Posterior cingulate gyrus (tissue), 11 donors: ENCODE measurements at places on chromosomes 13 and 19.
A peak's percentile ranks its signal among the peaks of the same experiment; 100 is the strongest.

GRCh38 chr19:42352301-42353259, 27.1 kb downstream of the MEGF8 start:
- peak; percentile 67 for DNase-seq

- peak; percentile 71 for DNase-seq
Measured at GRCh38 chr13:26222520-26223046, 469 bp upstream of the RNF6 start.

DNA sequence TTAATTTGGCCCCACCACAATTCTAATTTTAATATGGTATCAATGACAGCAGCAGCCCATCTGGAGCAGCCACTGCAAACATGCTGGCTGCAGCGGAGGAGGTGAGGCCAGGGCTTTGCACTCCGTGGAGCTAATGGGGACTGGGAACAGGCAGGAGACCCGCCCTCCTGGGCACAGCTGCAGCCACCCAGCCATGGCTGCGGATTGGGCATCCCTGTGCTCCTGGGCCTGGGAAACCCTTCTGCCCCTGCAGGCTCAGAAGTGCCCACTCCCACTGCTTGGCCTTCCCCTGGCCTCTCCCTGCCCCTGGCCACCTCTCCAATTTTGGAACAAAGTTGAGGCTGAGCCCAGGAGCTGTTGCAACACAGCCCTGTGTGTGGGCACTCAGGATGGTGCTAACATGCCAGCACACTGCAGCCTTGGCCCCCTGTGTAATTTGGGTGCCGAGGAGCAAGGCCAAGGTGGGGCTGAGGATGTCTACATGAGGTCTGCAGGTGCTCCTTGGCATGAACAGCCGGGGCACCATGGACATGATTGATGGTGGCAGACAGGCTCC, 123.6 kb downstream of the PCDH9 start:
- no peak for DNase-seq

DNA sequence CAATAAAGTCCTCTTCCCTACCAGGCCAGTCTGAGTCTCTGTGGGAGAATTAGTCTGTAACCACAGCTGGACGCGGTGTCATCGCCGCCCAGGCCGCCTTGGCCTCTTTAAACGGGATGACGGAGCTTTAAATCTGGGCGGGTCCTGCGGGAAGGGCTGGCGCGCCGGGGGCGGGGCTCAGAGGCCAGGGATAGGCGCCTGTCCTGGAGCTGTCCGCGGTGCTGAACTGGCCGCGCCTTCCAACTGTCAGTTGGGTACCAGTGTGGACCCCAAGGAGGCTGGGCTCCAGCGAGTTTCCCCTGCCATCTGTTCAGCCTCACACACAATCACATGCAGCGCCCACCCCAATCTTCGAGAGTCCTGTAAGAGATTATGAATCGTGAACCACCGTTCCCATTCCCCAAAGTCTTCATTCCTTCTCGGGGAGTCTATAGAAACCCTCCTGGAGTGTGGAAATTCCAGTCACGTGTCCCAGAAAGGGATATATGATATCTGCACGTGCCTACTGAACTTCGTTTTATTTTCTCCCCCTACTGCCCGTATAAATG, 11.5 kb downstream of the APLP1 start:
- DNase-seq, result peak; percentile 80

DNA sequence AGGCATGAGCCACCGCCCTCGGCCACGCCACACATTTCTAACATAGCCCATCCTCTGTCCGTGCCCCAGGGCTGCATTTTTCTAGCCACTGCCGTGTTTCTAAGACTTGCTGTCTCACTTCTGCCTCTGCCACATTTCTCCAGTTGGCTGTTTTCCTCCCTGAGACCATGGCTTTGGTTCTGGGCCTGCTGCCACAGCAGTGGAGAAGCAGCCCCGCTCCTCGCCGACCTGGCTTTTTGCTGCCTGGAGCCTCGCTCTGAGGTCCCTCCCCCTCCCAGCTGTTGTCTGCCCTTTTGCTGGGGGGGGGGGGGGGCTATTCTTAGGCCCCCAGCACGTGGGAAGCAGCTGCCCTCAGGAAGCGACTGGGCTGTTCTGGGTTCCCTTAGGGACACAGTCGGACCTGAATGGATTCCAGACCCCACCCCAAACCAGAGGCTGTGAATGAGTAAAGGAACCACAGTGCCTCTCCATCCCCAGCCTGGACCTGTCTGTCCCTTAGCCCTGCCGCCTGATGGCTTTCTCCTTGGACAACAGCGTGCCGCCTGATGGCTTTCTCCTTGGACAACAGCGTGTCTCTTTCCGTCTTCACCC, 3.3 kb downstream of the GYS1 start:
- DNase-seq, result no peak

DNA sequence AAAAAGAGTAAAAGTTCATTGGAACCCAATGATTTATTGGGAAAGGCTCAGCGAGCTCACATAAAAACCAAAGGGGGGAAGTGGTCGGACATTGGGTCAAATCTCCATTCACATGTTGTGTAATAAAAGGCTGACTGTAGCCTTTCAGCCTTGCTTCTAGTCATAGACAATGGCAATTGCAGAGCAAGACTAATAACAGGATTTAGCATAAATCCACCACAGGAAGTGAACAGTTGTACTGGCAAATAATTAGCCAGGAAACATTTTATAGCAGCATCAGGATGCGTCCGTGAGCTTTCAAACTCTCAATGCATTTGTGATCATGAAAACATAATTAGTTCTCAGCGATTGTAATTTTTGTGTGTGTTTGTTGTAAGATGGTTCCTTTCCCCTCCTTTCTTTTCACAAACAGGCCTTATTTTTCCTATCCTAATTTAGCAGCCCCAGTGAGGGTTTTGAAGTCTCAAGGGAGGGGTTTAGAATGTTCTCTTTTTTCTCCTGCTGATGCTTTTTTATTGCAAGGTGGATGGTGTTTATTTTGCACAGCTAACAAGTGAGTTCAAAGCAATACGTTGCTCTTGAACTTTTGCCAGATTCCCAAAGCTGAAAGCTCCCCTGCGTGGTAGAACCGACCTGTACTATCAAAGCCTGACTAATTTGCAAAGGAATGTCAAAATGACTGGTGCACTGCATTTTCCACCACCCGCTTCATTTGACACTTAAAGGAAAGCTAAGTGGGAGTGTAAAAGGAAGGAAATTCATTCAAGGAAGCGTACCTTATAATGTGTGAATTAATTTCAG, 105.6 kb downstream of the SPRY2 start:
- DNase-seq, result no peak

DNA sequence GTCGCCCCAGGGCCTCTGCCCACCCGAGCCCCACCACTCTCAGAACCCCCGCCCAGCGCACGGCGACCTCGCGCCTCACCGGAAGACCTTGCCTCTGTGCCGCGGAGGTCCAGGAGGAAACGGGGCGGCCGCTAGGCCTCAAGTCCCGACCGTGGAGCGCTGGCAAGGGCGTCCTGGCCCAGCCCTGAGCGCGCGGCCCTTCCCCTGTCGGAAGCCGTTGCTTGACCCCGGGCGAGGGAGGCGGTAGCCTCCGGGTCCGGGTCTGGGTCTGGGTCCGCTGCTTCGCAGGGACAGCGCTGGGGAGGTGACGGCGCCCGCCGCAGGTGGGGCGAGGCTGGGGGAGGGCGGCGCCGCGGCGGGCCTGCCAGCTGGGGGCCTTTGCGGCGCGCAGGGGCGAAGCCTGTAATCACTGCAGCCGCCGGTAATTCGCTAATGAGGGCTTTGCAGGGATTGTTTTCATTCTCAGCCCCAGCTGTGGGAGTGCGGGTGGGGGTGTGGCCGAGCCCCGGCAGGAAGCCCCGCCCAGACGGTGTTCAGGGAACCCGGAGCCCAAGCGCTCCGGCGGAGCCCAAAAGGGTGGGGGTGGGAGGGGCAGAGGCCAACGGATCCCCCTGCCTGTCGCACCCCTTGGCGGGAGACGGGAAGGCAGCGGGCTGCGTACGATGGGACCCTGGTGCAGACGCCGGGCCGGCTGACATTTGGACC, 8.6 kb downstream of the C19orf25 start:
- no peak for DNase-seq

DNA sequence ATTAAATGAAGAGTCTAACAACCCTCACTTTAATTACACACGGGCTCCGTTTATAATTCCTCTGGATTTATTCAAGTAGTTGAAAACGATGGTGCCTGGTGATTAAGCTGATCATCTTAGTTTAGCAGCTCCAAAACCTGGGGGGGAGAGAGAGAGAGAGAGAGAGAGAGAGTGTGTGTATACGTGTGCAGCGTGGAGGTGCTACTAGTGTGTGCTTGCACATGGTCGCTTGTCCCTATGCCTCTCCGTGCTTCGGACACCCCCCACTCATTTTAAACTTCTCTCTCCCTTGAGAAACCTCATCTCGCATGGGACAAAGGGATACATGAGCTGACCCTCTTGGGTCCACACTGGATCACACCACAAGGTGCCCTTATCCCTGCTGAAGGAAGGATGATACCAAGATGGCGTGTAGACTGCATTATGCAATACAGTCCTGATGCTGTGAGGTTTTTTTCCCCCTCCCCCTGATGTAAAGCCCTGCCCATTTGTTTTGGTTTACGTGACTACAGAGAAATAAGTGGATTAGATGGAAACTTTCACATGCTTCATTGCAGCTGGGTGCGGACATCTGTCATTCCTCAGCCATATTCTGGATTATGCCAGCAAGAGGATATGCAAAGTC, 320.8 kb downstream of the ZNF536 start:
- no peak for DNase-seq

DNA sequence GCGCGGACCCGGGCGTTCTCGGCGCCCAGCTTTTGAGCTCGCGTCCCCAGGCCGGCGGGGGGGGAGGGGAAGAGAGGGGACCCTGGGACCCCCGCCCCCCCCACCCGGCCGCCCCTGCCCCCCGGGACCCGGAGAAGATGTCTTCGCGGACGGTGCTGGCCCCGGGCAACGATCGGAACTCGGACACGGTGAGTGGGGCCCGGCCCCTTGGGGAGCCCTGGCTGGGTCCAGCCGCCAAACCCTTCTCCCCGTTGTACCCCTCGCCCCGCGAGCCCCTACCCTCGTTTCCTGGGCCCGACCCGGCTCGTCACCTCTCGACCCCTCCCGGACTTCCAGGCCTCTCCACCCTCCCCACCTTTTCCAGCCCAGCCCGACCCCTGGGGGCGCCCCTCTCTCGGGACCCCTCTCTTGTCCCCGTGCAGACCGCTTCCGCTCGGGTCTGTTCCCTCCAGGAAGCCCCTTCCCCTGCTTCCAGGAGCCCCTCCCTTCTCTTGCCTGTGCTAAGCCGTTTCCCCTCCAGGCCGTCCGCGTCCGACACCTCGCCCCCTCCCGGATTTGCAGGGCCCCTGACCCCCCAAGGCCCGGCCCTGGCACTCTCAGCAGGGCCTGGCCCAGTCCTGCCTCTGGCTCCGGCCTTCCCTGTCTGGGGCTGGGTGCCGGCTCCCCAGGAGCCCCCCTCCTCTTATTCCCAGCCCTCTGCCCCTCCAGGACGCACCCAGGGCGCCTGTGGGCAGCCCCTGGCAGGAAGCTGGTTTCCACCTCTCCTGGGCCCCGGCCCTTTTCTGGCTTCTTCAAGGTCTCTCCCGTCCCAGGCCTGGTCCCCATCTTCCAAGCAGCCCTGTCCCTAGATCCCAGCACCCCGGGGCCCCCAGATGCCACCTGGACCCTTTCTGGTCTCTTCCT, 632 bp downstream of the MARK4 start:
- DNase-seq, result no peak

DNA sequence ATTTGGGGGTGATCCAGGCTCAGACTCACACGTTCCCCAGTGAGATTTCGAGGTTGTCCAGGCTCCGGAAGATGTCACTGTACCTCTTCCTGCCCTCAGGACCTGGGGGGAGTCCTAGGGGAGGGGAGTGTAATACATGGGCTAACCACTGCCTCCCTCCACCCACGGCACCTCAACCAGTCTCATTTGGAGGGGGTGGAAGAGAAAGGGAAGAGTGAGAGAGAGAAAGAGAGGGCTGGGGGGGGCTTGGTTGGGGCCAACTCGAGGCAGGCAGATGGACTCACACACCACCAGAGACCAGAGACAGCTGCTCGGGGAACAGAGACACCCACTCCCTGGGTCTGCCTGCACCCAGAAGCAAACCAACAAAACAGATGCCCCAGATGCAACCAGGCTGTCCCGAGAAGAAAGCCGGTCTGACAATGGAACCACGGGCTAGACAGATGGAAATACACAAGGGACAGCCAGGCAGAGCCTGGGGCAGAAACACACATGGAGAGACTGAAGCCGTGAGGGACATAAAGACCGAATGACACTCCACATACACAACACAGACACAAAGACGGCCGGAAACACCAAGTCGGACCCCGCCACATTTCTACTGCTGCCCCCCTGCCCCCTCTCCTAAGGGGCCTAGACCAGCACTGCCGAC, 825 bp downstream of the GMIP start:
- no peak for DNase-seq

GRCh38 chr13:111527614-111528229, 207.3 kb downstream of the TEX29 start:
- DNase-seq, result no peak
